Large intestine (tissue), 12 donors: ENCODE measurements at places on chromosomes 1 and 21.

DNA sequence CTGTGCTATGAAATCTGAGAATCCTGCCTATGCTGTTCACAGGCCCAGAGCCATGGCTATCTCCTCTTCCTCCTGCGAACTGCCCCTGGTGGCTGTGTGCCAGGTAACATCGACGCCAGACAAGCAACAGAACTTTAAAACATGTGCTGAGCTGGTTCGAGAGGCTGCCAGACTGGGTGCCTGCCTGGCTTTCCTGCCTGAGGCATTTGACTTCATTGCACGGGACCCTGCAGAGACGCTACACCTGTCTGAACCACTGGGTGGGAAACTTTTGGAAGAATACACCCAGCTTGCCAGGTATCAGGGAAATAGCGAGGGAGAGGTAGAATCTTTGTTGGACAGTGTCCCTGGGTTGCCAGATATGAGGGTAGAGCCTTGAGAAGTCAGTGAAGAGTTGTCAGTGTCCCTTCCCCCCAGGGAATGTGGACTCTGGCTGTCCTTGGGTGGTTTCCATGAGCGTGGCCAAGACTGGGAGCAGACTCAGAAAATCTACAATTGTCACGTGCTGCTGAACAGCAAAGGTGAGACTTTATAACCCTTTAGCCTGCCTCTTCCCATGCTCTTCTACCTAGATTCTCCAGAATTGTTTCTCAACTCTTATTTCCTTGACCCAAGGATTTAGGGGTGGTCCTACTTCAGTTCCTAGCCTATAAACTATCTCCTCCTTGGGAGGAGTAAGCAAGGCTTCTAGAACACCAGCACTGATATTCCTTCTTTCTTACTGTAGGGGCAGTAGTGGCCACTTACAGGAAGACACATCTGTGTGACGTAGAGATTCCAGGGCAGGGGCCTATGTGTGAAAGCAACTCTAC, 1.4 kb downstream of the NIT1 start:
- DNase-seq, result peak; percentile 90

GRCh38 chr1:246532519-246532918, 25.4 kb upstream of the SMYD3 start:
- DNase-seq, result no peak

- no peak for DNase-seq
These were observed 8.8 kb downstream of the GPATCH2 start for GRCh38 chr1:217622042-217622441.

DNA sequence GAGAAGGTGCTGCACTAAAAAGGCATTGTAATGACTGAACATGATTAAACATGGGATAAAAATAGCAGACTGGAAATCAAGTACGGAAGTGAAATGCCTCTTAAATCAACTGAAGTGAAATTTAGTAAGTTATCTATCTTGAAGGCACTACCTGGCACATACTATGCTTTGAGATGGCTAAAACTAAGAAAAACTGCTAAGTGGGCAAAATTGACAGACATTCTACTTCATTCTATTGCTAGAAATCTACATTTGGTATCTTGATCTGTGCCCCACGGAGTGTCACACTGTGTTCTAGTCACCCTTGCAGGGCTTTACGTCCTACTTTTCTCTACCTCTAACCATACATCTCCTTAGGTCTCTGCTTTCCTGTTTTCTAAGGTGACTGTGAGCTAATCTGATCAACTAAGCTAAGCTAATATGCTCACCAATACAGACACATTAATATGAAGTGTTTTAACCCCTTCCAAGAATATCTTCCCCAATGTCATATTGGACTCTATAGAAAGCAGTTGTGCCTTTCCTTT, 4.1 kb downstream of the PDC start:
- DNase-seq, result no peak

DNA sequence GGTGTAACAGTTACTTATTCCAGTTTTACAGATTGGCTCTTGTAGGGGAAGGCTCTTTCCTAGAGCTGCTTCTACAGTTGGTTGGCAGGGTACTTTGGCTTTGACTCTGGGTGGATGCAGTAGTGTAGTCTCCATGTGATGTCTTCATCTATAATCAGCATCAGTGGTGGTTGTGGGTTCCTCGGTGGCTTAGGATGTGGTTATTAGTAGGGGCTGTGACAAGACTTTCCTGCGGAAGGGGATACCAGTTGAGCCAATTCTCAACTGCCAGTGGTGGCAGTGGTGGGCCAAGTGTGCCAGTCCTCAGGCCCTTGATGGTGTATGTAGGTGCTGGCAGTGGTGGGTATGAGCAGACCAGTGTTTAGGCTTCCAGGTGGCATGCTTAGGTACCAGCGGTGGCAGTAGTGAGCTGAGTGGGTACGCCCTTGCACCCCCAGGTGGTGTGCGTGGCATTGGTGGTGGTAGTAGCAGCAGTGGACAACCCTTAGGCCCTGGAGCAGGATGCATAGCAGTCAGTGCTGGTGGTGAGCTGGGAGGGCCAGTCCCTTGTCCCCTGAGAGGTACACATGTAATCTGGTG, 27.2 kb upstream of the KLF18 start:
- DNase-seq, result no peak
